ENCODE measurements at places on chromosomes 3 and 15.

DNA sequence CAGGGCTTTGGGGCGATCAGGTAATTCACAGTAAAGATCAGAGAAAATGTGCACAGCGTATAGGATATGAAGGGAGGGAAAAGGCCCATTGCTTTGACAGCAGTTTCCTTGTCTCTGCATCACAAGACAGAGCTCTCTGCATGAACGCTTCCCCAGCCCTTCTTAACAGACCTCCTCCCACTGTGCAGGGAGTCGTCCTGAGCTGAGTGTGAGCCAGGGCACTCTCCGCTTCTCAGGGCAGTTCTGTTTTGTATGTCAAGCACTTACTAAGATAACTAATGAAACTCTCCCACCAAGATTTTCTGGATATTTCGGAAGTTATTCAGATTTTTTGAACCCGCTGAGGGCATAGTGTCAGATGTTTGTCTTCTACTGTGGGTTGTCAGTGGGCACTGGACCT is 105.8 kb upstream of the C15orf61 start:
- DNase-seq = no peak

- DNase-seq = peak; percentile 41
These were observed 95.7 kb downstream of the VGLL3 start for GRCh38 chr3:86895202-86895601.

- no peak for DNase-seq
These were observed 548.0 kb upstream of the CCDC54 start for GRCh38 chr3:106829206-106829605.

- no peak for DNase-seq
These were observed 4.5 kb downstream of the QTRT2 start for GRCh38 chr3:114060906-114061655.

GRCh38 chr15:67407786-67408185 is 113.1 kb upstream of the C15orf61 start:
- DNase-seq = no peak

- DNase-seq = no peak
These were observed 29.0 kb downstream of the CCDC12 start for GRCh38 chr3:46947546-46947901.

DNA sequence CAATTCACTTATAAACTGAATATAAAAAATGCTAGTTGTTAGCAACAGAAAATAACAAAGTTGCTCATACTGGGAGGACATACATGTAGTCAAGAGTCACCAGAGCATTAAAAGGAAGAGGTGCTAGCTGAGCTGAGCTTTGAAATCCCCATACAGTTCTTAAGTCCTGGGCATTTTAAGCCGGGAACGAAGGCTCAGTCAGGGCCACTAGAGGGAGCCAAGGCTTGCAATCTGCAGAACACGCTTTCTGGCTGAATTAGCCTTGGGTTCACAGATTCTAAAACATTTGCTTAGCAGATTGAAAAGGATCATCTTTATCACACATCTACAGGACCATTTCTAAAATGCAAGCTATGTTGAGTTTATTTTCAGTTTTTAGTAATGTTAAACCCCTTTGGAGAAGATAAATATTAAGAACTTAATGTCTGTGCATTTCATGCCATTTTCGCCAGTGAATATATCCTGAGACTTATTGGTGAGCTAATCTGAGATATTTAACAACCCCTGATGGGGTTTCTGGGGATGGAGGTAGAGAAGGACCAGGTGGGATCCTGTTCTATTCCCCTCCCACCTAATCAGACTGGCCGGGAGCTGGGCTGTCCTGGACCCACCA is 26.3 kb upstream of the MNS1 start:
- DNase-seq = peak; percentile 15

DNA sequence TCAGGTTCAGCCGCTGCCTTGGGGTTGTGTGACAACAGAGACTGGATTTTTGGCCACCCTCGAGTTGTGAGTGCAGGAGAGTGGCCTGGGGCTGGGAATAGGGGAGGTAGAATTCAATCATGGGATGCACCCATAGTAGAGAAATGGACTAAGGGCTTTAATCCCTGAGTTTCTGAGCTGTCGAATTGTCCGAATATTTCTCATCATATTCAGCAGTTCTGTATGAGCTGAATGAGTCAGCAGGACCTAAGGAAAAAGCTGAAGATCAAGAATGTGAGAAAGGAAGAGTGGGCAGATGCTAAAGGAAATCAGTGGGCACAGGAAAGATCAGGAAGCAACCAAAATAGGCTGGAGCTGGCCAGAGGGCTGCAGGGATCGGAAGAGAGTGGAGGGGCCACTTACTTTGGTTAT is 44.4 kb upstream of the SACM1L start:
- DNase-seq = peak; percentile 55
